ENCODE measurements at places on chromosomes 11 and 22.

- H3K4me3 ChIP-seq = no peak overlapping the region
- peak; percentile 69 for DNase-seq
- no peak overlapping the region for H3K27ac ChIP-seq
- peaks cover 4% of the 10 kb centered on the region for H3K27me3 ChIP-seq
- peaks cover 4% of the 10 kb centered on the region for H3K36me3 ChIP-seq
Measured at GRCh38 chr11:65506772-65507505, 8.1 kb downstream of the MALAT1 start.

GRCh38 chr11:60347084-60347797 is 20.2 kb downstream of the MS4A6E start:
- no peaks in the 10 kb centered on the region for H3K36me3 ChIP-seq
- H3K4me1 ChIP-seq = no peaks in the 10 kb centered on the region
- H3K27me3 ChIP-seq = peaks cover 23% of the 10 kb centered on the region
- no peak overlapping the region for H3K4me3 ChIP-seq
- DNase-seq = no peak

GRCh38 chr22:27492566-27493201 is 308.9 kb downstream of the MN1 start:
- no peak overlapping the region for H3K4me3 ChIP-seq
- no peak overlapping the region for H3K27ac ChIP-seq
- no peaks in the 10 kb centered on the region for H3K27me3 ChIP-seq
- H3K36me3 ChIP-seq = no peaks in the 10 kb centered on the region
- H3K4me1 ChIP-seq = no peaks in the 10 kb centered on the region

DNA sequence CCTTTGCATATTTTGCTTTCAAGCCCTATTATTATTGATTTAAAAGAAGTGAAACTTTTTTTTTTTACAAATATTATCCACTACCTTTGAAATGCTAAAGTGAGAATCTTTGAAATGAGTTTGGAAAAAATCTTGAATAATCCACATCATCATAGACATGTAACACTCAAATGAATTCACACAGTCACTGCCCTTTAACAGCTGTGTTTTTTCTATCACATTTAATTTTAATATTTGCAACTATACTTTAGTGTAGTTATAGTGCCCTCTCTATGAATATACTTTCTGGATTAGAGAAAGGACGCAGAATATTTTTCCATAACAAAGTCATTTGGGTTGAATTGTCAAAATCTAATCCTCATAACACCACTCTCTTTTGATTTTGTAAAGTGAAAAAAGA is 37.9 kb upstream of the MTMR2 start:
- no peaks in the 10 kb centered on the region for H3K4me1 ChIP-seq
- DNase-seq = no peak

DNA sequence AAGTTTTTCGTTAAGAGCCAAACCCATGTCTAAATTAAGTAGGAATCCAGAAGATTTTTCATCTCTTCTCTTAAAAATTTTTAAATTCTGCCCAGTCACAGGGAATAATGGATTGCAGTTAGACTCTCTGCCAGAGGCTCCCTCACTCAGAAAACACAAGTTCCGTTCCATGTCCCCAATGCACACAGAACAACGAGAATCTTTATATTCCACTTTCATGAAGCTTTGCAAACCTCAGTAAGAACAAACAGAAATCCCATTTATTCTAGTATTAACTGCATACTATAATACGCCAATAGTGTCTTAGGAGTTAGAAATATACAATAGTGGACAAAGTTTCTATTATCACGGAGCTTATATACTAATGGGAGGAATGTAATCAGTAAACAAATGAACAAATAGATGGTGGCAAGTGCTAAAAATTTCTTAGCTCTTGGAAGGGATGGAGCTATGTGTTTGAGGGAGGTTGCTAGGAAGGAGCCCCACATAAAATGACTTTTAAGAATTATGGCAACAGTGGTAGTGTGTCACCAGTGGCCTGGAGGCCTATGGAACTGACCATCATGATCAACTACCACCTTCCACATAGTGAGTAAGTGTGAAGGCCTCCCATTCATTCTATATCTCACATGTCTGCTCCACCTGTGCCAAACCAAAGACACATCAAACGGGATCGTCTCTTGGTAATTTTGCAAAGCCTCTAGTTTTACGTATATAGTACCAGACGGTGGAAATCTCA is 24.9 kb downstream of the PICALM start:
- H3K36me3 ChIP-seq = peaks cover 4% of the 10 kb centered on the region
- H3K4me1 ChIP-seq = peaks cover 82% of the 10 kb centered on the region
- H3K27me3 ChIP-seq = no peaks in the 10 kb centered on the region
- H3K27ac ChIP-seq = peak overlapping the region; percentile 64
- no peak for DNase-seq

GRCh38 chr11:61138935-61139334 is 22.3 kb downstream of the VPS37C start:
- peaks cover 3% of the 10 kb centered on the region for H3K4me1 ChIP-seq
- no peaks in the 10 kb centered on the region for H3K27me3 ChIP-seq
- H3K4me3 ChIP-seq = no peak overlapping the region
- DNase-seq = no peak

- DNase-seq = no peak
- no peak overlapping the region for H3K4me3 ChIP-seq
- H3K27me3 ChIP-seq = no peaks in the 10 kb centered on the region
- peaks cover 18% of the 10 kb centered on the region for H3K36me3 ChIP-seq
Measured at GRCh38 chr11:12171921-12172320, 61.5 kb downstream of the MICAL2 start.

GRCh38 chr11:32849761-32850160 is 20.0 kb downstream of the PRRG4 start:
- peaks cover 8% of the 10 kb centered on the region for H3K27me3 ChIP-seq
- H3K36me3 ChIP-seq = no peaks in the 10 kb centered on the region
- H3K4me3 ChIP-seq = no peak overlapping the region
- H3K27ac ChIP-seq = no peak overlapping the region
- no peaks in the 10 kb centered on the region for H3K4me1 ChIP-seq

DNA sequence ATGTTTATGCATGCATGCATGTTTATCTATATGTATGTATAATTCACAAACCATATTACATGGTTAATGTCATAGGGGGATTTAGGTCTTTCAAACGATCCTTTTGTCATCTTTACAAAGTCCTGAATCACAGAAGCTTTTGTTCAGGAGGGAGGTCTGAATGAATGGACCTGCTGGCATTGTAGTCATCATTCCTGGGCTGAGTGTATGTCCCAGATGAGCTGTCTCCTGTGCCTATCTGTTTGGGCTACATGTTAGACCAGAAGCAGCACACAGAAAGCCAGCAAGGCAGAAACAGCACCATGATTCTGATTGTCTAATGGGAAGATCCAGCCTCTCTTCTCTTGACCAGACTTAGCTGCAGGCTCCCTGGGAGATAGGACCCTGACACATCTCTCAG is 69.5 kb downstream of the ADM start:
- no peak for DNase-seq
- no peak overlapping the region for H3K4me3 ChIP-seq
- peaks cover 9% of the 10 kb centered on the region for H3K27me3 ChIP-seq
- H3K4me1 ChIP-seq = no peaks in the 10 kb centered on the region
- no peak overlapping the region for H3K27ac ChIP-seq

- H3K27ac ChIP-seq = no peak overlapping the region
- DNase-seq = no peak
- H3K27me3 ChIP-seq = peaks cover 31% of the 10 kb centered on the region
- no peak overlapping the region for H3K4me3 ChIP-seq
- peaks cover 11% of the 10 kb centered on the region for H3K4me1 ChIP-seq
- no peaks in the 10 kb centered on the region for H3K36me3 ChIP-seq
Measured at GRCh38 chr11:120208777-120209176, 2.1 kb upstream of the OAF start.

GRCh38 chr22:18905540-18906409 is at the start of gene DGCR6:
DGCR6 (plus strand) TSS chr22:18906320; CDS start chr22:18906375, 55 bp downstream.
- DNase-seq = no peak
- no peaks in the 10 kb centered on the region for H3K36me3 ChIP-seq
- H3K27me3 ChIP-seq = no peaks in the 10 kb centered on the region

DNA sequence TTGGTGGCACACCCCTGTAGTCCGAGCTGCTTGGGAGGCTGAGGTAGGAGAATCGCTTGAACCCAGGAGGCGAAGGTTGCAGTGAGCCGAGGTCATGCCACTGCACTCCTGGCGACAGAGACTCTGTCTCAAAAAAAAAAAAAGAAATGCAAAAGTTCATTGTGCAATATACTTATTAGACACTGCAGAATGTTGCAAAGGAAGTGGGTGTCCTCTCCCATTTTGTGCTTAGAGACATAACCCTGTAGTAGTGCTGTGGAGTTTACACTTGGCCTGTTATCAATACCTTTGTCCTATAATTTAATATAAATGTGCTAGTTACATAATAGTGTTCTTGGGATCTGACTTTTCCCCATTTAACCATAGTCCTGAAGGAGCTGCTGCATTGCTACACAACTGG is 9.4 kb downstream of the BCL2L13 start:
- H3K4me3 ChIP-seq = no peak overlapping the region
- no peak overlapping the region for H3K27ac ChIP-seq
- peaks cover 3% of the 10 kb centered on the region for H3K36me3 ChIP-seq
- H3K4me1 ChIP-seq = peaks cover 5% of the 10 kb centered on the region
- H3K27me3 ChIP-seq = no peaks in the 10 kb centered on the region

GRCh38 chr11:9525116-9525515 is 48.4 kb upstream of the WEE1 start:
- H3K27ac ChIP-seq = no peak overlapping the region
- H3K36me3 ChIP-seq = peaks cover 14% of the 10 kb centered on the region
- H3K4me1 ChIP-seq = no peaks in the 10 kb centered on the region
- H3K4me3 ChIP-seq = no peak overlapping the region
- H3K27me3 ChIP-seq = no peaks in the 10 kb centered on the region
- no peak for DNase-seq

- no peaks in the 10 kb centered on the region for H3K4me1 ChIP-seq
- H3K27ac ChIP-seq = no peak overlapping the region
- H3K27me3 ChIP-seq = no peaks in the 10 kb centered on the region
- no peak for DNase-seq
- no peak overlapping the region for H3K4me3 ChIP-seq
- H3K36me3 ChIP-seq = peaks cover 21% of the 10 kb centered on the region
Measured at GRCh38 chr11:71433648-71434450, 14.3 kb downstream of the DHCR7 start.

- no peaks in the 10 kb centered on the region for H3K36me3 ChIP-seq
- DNase-seq = no peak
- no peak overlapping the region for H3K4me3 ChIP-seq
- H3K4me1 ChIP-seq = no peaks in the 10 kb centered on the region
Measured at GRCh38 chr22:50718352-50718709, 19.7 kb upstream of the ACR start.
